ENCODE measurements at places on chromosomes 2 and 18.

- DNase-seq: no peak
Measured at GRCh38 chr2:37558623-37559022, 112.8 kb downstream of the CDC42EP3 start.

GRCh38 chr2:63888490-63889402, 47.0 kb downstream of the UGP2 start:
- DNase-seq: peak; percentile 62

DNA sequence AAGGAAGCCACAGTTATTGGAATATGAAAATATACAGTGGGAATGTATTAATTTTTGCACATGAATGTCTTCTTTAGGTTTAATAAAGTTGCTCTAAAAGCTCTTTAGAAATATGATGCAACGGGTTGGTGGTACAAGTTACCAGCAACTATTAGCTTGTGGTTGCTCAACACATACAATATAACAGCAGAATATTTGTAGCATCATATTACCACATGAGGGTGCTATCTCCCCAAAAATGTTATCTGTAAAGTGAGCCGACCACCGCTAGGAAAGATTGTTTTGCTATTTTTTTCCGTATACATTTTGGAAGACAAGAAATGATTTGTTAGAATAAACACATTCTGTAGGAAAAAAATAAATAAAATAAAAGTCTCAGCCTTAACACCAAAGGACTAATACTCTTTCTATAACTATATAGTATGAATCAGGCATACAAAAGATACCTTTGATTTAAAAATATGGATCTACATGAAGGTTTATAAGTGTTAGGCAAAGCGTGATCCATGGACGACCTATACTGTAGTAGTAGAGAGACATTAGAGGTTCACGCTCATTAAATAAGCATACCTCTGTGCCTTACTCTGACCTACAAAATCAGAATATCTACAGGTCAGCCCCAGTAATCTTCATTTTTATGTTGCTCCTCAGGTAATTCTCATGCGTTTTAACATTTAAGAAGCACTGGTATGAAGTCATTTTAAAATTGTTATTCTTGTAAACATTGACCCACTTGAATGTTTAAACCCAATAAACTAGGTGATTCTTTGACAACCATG, 1110.6 kb upstream of the ACVR2A start:
- no peak for DNase-seq

- no peak for DNase-seq
Measured at GRCh38 chr2:110771547-110772382, 39.4 kb downstream of the ACOXL start.

DNA sequence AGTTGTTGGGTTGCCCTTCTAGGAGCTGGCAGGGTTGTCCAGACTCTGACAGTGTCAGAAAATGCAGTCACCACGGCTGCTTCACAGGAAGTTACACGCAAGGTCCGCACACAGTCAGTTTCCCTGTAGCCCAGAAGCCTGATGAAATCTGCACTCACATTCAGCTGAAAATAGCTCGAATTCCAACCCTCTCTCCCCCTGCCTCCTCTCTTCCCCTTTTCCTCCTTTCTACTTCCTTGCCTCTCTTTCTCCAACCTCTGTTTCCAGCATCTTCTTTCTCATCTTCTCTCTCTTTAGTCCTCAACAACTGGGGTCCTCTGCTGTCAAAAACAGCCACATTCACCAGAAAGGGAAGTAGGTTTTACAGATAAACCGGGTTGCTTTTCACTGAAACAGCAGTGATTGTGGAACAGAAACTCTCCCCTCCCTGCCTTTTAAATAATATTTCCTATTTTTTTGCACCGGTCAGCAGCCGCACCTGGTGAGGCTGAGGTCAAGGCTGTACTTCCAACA, 69.3 kb downstream of the BCL11A start:
- DNase-seq: no peak

- no peak for DNase-seq
Measured at GRCh38 chr2:45343251-45344017, 267.6 kb downstream of the SRBD1 start.

DNA sequence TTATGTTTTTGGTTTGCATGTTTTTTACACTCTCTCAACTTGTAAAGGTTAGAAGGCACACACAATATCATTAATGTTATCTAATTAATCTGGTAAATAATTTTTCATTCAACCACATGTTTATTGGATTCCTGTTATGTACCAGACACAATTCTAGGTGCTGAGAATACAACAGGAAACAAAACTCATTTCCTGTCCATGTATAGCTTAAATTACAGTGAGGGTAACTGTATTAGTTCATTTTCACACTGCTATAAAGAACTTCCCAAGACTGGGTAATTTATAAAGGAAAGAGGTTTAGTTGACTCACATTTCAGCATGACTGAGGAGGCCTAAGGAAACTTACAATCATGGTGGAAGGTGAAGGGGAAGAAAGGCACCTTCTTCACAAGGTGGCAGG, 270.5 kb downstream of the TRIB2 start:
- DNase-seq: no peak

GRCh38 chr2:150624001-150624401, 136.5 kb upstream of the RND3 start:
- DNase-seq: no peak

DNA sequence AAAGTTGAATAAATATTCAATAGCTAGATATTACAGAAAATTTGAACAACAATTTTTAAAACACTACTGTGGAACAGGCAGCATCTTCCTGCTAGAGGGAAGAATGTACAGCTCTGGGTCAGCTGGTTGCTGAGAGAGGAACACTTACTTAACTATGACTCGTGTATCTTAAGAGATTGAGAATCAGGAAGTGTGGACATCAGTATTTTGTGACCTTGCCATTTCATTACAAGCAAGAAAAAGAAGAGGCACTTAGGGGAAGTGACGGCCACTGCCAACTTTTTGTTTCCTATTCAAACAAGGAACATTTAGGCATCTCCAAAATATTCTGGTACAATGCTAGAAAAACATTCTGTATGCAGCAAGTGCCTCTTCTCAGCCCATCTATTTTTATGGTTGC, 45.9 kb downstream of the ITPRID2 start:
- no peak for DNase-seq

- DNase-seq: no peak
Measured at GRCh38 chr2:198525211-198525969, 721.0 kb downstream of the PLCL1 start.

DNA sequence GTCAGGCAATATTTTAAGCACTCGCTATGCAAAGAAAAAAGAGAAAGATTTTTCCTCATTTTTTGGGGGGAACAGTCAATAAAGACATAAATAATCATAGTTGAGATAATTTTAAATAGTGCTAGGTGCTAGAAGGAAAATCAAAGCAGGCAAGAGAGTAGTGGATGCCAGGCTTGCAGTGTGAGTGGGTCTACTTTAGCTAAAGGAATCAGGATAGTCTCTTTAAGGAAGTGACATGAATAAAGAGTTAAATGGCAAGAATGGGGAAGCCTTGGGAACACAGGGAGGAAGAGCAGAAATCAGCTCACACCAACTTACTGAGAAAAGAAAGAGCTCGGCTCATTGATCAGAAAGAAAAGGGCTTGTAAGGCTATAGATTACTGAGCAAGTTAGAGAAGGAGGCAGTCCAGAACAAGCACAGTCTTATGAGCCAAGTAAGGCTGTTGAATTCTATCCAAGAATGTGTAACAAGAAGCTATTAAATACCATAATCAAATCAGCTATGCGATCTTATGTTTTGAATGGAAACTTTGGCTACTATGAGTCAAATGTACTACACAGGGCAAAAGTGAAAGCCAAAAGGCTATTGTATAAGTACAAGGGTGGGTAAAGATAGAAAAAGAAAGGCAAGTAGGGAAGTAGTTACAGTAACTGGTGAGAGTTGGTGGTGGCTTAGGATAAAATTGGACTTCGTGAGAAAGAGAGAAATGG, 833.8 kb upstream of the PIK3C3 start:
- DNase-seq: no peak

GRCh38 chr2:69741229-69741574, 732 bp upstream of the ANXA4 start:
- DNase-seq: no peak

- DNase-seq: no peak
Measured at GRCh38 chr2:46559261-46559660, 79.9 kb downstream of the TMEM247 start.

GRCh38 chr2:63853527-63854310, 12.0 kb downstream of the UGP2 start:
- no peak for DNase-seq

GRCh38 chr2:136392897-136393505, 275.1 kb upstream of the CXCR4 start:
- no peak for DNase-seq

DNA sequence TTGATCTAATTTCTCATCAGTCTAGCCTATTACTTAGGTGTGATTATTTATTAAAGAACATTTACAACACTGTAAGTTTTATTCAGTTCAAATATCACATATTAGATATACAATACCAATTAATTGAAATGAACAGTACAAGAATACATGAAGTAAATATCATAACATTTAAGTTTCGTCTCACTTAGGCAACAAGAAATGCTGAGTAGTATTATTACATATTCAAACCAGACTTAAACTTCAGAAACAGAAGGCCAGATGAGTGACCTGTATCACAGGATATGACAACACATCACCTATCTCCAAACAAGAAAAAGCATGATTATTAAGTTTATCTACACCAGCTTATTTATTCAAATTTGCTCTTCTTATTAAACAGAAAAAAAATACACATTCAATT, 48.9 kb downstream of the LONRF2 start:
- DNase-seq: no peak

DNA sequence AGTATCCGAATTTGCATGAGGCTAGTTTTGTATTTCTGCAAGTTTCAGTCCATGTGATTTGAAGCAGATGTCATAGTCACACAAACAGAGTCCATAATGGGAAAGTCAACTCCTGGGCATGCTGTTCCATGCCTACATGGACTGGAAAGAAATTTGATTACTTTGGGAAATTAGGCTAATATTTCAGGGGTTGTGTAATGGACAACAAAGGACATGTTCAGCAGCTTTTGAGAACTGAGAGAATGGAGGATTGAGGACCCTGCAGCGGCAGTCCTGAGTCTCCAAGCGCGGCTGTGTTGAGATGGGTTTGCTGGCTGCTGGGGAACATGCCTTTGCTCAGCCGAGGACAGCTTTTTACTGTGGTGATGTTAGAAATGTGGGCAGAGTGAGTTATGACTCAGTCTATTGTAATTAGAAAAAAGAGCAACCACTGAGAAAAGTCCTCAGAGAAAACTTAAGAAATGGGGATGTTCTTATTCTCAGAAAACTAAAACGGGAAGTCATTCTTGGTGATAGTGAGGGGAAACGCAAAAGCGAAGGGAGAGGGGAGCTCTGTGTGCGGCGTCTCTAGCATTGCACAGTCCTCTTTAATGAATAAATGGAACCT, 149.2 kb downstream of the FAM210A start:
- DNase-seq: no peak

DNA sequence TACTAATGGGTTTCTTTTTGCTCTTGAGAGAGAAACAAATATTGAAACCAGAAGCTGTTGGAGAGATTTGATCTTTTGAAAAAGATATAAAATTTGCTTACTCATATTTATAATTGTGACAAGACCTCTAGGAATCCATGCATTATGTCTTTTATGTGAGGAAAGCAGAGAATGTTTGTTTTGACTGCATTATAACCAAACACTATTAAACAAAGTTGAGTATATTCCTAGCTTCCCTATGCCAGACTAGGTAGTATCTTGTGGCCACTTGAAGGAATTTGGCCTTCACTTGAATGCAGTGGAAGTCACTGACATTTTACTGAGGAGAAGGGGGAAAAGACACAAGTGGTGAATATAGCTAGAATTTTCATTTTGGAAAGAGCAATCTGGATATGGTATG, 521.8 kb upstream of the ZEB2 start:
- no peak for DNase-seq

DNA sequence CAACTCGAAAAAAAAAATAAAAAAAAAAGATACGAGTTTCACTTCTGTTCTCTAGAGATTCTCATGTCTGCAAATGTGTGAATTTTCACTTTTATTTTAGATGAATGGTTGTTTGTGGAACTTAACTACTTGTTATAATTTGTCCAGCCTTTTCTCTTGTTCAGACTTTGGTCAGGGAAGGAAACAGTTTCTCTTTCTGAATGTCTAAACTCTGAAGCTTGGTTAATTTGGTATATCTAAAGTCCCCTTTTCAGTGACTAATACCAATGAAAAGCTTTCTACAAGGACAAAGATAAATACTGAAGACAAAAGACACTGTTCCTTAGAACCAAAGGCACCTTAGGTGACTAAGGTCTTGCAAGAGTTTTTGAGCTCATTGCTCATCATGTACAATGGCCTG, 144.4 kb upstream of the PIEZO2 start:
- DNase-seq: no peak

GRCh38 chr2:9258953-9259399, 52.4 kb downstream of the ASAP2 start:
- no peak for DNase-seq

- DNase-seq: no peak
Measured at GRCh38 chr2:191082321-191082720, 68.3 kb upstream of the STAT1 start.

DNA sequence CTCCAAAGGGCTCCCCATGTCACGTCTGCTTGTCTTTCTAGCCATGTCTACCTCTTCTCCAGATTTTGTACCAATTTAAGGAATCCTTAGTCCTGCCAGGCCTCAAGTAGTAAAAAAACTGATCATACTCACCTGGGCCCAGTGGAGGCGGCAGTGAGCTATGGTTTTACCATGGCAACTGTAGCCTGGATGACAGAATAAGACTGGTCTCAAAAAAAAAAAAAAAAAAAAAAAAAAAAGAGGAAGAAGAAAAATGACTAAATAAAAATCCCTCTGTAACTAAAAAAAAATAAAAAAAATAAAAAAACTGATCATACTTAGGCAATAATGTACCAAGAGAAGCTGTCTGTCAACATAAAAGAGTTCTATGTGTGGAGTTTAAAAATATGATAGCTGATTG, 221.6 kb downstream of the NR4A2 start:
- DNase-seq: no peak

DNA sequence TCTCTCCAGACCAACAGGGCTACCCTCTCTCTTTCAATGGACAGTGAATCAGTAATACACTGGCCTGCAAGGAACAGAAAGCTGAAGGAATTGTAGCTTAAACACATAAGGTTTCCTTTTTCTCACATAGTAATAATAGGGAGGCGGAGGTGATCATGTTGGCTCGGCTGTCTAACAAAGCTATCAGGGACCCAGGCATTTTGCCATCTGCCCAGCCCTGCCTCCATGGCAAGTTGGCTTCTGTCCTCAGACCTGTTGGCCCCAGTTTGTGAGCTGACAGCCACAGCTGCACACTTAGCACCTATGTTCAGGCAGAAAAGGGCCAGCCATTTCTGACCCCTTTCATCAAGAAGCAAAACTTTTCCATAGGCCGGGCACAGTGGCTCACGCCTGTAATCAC, 2.0 kb upstream of the CHRNG start:
- no peak for DNase-seq

DNA sequence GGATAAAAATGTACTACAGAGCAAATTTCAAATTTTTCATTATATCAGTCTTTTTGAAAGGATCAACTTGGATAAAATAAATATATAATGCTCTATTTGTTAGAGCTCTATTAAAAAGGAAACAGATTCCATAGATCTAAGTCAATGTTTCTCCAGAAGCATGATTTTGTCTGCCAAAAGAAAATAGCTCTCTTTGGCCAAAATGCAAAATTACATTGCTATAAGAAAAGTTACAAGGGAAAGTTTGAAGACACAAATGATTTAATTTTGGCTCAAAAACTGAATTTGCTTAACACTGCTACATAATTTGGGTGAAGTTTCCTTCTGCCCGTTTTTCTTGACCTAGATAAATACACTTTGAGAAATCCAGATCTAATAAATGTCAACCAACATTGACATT, 15.7 kb downstream of the C2orf69 start:
- no peak for DNase-seq

Measured in thymus (tissue), 14 donors.